Activated CD4-positive, alpha-beta T cell treated with anti-CD3 and anti-CD28 coated beads for 48 hours (primary cell): ENCODE measurements at places on chromosomes 4 and X.

- DNase-seq: no peak
These were observed 1.0 kb downstream of the GAB3 start for GRCh38 chrX:154749856-154750255.

- no peak for DNase-seq
These were observed 18.8 kb upstream of the AREG start for GRCh38 chr4:74426101-74426500.

GRCh38 chr4:45663003-45663402, 460.9 kb downstream of the GABRG1 start:
- DNase-seq: no peak

DNA sequence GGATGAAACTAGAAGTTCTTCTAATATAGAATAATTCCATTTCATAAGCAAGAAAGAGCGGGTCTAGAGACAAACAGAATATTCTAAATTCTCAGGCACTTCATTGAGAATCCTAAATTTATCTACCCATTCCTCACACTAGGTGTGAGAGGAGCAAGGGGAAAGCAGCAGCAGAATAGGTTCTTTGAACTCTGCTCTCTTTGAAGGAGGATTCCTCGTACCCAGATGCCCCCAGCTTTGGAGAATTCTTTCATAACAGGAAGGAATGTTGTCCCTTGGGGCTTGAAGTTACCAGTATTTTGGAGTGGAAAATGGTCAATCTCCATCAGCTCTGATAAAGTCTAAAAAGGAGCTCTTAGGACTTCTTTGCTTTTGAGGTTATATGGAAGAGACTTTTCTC, 59.7 kb upstream of the RASGEF1B start:
- no peak for DNase-seq

- DNase-seq: no peak
These were observed 221.2 kb downstream of the MGST2 start for GRCh38 chr4:139886798-139887197.
